ENCODE measurements at places on chromosomes 3 and 15.

- DNase-seq: no peak
Measured at GRCh38 chr3:112048911-112049310, 14.4 kb downstream of the TMPRSS7 start.

DNA sequence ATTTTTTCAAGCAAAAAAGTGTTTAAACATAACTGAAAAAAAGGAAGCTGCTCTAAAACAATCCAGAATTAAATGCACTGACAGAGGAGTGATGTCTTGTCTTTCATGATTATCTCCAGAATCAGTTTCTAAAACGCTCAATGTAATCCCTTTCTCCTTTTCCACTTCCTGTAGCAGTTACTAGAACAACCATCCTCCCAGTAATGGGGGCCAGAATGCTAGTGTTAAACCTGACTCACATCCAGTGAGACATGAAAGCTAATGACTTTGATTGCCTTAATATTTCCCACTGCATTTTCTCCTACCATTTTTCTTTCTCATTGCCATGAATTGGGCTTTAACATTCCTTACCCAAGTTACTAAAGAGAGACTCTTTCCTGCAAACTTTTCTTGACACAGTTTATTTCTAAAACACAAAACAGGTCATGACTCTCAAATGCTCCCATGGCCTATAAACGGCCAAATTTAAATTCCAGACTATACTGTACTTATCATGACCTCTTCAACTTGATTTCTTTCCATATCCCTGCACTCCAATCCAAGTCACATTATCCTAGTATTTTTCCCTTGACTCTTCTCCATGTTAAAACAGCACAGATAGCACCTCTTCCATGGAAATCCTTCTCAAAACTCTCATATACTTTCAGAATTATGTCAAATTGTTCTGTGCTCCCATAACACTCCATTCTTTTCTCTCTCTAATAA is 341.4 kb downstream of the NAALADL2 start:
- no peak for DNase-seq

DNA sequence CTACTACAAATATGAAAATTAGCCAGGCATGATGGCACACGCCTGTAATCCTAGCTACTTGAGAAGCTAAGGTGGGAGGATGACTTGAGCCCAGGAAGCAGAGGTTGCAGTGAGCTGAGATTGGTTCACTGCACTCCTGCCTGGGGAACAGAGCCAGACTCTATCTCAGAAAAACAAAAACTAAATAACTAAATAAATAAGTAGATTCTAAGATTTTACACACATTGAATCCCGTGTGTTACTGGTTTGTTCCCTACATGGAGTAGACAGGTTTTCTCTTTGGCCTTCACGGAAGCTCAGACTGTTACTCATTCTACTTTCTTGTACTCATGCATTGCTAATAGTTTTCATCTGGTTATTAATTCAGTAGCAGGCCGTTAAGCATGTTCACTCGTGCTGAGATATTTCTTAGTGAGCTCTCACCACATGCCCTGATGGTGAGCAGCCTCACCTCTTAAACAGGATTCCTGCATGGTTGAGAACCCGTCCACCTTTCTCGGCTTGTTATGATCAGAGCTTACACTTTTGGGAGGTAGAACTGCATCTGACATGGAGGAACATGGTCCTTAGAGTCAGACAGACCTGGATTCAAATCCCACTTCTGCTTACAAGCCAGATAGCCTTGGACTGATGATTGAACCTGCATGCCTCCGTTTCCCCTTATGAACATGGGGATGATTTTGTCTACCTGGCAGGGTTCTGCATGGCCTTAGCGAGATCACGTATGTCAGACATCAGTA is 49.1 kb downstream of the CMTM7 start:
- DNase-seq: no peak

DNA sequence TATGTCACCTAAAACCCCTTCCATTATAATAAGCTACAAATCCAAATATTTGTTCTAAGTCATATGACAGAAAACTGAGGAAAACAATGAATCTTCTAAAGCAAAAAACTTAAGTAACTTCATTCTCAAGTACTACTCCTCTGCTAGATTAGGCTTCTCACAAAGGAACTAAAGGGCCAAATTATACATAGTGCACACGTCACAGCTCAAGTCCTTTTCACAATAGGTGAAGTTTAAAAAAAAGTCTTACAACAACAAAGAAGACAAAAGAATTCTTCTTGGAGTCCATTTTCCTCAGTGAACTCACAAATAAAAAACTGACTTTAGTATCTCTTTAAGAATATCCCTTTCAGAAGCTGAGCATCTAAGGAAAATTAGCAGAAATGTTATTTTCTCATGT is 479.9 kb downstream of the MAGI1 start:
- DNase-seq: no peak

DNA sequence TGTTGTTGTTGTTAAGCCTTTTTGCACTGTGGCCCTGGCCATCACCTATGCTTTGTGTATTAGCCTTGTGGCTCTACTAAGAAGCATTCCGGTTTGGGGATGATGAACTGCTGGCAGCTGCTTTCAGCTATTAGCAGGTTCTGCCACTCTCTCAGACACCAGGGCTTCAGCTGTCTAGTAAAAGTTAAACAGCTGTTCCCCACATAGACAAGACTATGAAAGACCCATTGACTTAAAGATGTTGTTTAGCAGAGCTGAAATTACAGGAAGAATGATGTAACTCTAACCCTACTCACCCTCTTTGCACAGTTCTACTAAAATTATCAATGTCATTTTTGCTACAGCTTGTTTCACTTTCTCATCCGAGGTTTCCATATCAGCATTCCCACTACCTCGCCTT is 131.2 kb upstream of the CGNL1 start:
- no peak for DNase-seq

DNA sequence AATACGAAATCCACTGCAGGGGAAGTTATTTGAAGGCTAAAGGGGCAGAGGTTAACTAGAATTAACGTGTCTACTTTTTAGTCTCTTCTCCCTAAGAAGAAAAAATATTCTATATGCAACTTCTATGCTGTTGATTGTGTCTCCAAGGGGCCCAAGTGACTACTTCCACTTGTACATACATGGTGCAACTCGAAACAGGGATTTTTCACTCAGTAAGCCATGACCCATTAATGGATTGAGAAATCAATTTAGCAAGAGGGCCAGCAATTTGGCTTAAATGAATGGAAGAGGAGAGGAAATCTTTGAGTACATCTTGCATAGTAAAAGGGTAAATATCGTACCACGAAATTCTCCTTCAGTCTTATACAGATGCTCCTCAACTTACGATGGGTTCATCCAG is 151.1 kb upstream of the HES1 start:
- DNase-seq: no peak

DNA sequence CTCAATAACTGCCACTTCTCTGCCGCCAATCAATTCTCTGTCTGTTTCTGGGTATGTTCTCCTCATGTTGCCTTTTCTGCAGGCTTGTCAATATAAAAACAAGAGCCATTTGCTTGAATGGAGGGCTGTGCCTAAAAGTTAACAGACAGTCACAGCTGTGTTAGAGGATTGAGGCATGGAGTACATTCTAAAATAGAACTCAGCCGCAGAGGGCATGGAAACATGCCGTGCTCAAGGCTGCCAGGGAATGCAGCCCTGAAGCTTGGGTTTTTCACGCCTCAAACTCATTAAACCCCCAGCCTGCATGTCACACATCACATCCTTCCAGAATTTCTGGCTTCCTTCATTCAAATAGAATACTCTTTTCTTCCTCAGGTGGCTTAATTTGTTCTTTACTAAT is 166.6 kb downstream of the TPRG1 start:
- DNase-seq: no peak

GRCh38 chr15:80997692-80998091 is 3.0 kb upstream of the TLNRD1 start:
- no peak for DNase-seq

GRCh38 chr15:50227076-50227475 is 38.5 kb downstream of the HDC start:
- no peak for DNase-seq

- DNase-seq: no peak
Measured at GRCh38 chr15:31372635-31373091, 46.0 kb downstream of the KLF13 start.

DNA sequence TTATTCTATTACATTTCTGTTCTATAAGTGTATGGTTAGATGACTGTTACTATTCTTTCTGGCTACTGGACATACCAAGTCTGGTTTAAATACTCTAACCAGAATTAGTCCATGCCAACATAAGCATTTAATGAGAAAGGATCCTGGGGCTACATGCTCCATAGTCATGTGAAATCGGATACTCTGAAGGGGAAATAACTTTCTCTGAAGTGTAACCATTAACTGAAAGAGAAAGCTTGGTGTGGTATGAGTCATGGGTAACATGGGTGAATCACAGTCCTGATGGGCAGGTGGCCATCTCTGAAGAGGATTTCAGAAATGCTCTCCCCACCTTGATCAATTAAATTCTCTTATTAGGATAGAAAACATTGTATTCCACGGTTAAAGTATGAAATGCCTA is 69.4 kb downstream of the FHIT start:
- no peak for DNase-seq

DNA sequence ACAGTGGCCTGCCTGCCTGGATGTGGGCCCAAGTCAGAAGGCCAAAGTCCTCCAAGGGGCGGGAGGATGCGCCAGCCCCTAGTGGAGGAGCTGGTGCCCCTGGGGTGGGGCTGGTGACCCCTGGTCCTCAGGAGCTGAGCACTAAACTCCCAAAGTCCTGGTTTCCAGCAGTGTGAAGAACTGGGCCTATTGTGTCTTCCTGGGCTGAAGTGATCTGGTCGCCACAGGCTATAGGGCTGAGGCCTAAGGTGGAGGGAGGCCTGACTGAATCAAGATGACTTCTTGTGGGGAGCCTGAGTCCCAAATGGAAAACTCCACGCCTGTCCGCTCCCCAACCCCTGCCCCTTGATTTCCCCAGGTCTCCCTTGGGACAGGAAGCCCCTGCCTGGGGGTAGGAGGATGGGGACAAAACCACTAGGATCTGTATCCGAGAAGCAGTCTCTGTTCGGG is 753 bp upstream of the FES start:
- no peak for DNase-seq

- DNase-seq: no peak
Measured at GRCh38 chr3:64031540-64032508, 8.5 kb upstream of the PSMD6 start.

- DNase-seq: no peak
Measured at GRCh38 chr3:8767667-8768363, 1.6 kb downstream of the OXTR start.

GRCh38 chr3:134839990-134840389 is 44.9 kb downstream of the EPHB1 start:
- no peak for DNase-seq

DNA sequence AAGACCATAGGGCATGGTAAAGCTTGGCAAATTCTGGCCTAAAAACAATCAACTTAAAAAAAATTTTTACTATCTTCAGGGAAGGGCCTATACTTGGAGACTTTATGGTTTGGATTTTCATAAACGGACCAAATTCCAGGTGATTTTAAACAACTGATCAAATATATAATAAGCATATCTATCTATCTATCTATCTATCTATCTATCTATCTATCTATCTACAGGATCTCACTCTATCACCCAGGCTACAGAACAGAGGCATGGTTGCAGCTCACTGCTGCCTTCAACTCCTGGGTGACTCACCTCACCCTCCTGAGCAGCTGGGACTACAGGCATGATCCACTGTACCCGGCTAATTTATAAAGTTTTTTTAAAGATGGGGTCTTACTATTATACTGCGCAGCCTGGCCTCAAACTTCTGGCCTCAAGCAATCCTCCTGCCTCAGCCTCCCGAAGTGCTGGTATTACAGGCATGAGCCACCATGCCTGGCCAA is 6.7 kb downstream of the SPPL2A start:
- DNase-seq: no peak

- no peak for DNase-seq
Measured at GRCh38 chr3:19931180-19931692, 2.8 kb downstream of the EFHB start.

DNA sequence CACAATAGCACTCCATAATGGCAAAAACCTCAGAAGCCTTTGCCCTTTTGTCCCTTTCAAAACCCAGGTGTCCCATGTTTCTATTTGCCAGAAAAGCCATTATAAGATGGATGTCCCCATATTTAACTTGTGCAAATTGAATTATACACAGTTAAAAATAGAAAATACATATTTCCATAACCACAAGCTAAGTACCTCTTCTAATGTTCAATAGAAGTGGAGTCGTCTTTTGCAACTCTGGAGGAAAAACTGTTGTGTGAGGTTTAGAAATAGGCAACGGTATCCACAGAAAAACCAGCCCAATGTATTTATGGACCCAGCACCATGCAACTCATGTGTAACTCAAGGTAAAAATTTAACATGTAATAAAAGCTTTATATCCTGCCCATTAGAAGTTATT is 83.6 kb upstream of the STRIT1 start:
- DNase-seq: no peak

- no peak for DNase-seq
Measured at GRCh38 chr3:39542588-39542988, 75.1 kb downstream of the MOBP start.

DNA sequence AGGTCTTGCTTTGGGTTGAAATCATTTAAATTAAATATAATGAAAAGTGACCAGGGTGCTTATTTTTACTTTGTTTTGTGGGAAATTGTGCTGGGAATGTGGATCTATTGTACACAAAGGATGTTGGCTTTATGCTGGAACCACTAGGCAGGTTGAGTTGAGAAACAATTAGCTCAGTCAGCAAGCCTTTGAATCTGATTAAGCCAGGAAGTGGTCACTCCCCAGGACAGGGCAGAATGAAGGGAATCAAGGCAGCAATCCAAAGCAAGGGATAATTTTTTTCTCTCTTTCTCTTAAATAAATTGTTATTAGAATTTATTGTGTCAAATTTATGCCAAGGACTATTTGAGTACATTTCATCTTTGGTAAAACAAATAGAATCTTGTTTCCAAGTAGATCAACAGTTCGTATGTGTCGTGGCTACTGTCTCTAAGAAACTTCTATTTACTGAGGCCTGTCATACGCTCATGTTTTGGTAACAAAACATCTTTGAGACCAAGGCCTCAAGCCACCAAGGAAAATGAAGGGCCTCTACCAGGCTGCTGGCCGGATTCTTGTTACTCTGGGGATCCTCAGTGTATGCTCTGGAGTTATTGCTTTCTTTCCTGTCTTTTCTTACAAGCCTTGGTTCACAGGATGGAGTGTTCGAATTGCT is at the start of gene TMEM212:
Gene TMEM212 (plus strand): TSS at position 486 of the 655 bp plus-strand sequence. CDS start 35 bp downstream, at position 521.
- DNase-seq: no peak

- no peak for DNase-seq
Measured at GRCh38 chr3:62225051-62225450, 148.3 kb downstream of the FEZF2 start.

- DNase-seq: no peak
Measured at GRCh38 chr15:70528270-70528706, 235.1 kb downstream of the UACA start.

GRCh38 chr3:97495896-97496295 is 268.7 kb upstream of the ARL6 start:
- no peak for DNase-seq

GRCh38 chr15:90641581-90642463 is 75.3 kb upstream of the BLM start:
- no peak for DNase-seq

DNA sequence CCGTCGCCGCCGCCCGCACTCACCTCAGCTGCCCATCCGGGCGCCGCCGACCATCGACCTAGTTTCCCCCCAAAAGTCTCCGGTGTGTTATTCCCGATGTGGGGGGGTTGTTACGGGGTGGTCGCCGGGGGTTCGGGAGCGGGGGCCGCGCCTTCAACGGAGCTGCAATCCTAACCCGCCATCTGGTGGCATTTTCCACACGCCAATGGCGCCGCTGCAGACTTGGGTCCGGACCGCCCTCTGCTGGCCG is at the start of gene STAG1:
Gene STAG1 (minus strand): TSS at position 207 of the 250 bp plus-strand sequence. CDS start 121,480 bp downstream, outside the sequence.
- DNase-seq: no peak
